ENCODE measurements at places on chromosomes 2 and 18.
A peak's percentile ranks its signal among the peaks of the same experiment; 100 is the strongest.

DNA sequence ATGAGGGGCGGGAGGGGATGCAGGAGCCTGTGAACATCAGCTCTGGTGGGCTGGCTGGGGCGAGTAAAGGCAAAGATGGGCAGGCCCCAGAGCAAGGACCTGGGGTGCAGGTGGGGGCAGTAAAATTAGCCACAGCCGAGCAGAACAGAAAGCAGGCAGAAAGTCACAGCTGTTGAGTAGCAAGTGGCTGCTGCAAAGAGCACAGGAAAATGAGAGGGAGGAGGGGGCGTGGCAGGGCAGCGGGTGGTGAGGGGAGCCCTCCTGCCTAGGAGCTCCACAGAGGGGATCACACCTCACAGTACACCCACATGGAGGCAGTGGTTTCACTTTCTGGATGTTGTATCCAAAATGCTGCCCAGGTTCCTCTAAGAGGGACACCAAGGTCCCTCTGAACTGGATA is 79.6 kb downstream of the LBH start:
- no peaks in the 10 kb centered on the region for H3K4me1 ChIP-seq
- no peak for DNase-seq
- H3K27me3 ChIP-seq = no peaks in the 10 kb centered on the region
- H3K27ac ChIP-seq = no peak overlapping the region
- no peaks in the 10 kb centered on the region for H3K36me3 ChIP-seq

DNA sequence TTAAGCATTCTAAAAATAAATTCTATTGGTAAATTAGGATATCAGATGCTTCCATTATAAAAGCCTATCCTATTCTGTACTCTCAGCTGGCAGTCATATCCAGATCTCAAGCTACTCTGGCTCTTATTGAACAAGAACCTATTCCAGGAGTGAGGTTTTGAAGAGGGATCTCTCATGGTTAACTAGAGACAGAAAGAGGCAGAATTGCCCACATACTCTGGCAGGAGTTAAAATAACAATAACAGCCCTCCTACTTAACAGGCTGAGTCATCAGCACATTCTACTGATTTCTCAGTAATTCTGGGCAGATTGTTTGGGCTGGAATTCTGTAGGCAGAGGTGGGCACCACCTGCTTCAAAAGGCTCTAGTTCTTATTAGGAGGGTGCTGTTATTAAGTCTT is 142.0 kb upstream of the UNC80 start:
- no peaks in the 10 kb centered on the region for H3K36me3 ChIP-seq
- H3K4me3 ChIP-seq = no peak overlapping the region
- H3K27ac ChIP-seq = no peak overlapping the region
- H3K4me1 ChIP-seq = no peaks in the 10 kb centered on the region
- no peak for DNase-seq

DNA sequence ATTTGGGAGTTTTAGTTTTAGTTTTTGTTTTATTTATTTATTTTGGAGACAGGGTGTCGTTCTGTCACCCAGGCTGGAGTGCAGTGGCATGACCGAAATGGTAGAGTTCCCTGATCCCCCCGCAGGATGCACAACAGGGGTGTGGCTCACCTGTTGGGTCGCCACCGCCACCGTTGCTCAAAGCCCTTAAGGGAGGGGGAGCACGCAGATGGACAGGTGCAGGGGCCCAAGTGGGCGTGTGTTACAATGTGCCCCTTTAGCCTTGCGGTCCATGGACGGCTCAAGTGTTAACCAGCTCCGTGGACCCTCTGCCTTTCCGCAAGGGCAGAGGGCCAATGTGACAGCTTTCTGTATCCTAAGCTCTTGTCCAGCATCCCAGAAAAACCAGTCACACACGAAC is 61.4 kb upstream of the REL start:
- no peaks in the 10 kb centered on the region for H3K27me3 ChIP-seq
- H3K36me3 ChIP-seq = no peaks in the 10 kb centered on the region
- no peak overlapping the region for H3K27ac ChIP-seq

- no peaks in the 10 kb centered on the region for H3K4me1 ChIP-seq
- DNase-seq = no peak
- H3K27ac ChIP-seq = no peak overlapping the region
Observed at GRCh38 chr2:239959059-239959971, 65.8 kb downstream of the NDUFA10 start.

- no peak for DNase-seq
- H3K4me3 ChIP-seq = no peak overlapping the region
- no peak overlapping the region for H3K27ac ChIP-seq
- H3K36me3 ChIP-seq = no peaks in the 10 kb centered on the region
- no peaks in the 10 kb centered on the region for H3K4me1 ChIP-seq
- no peaks in the 10 kb centered on the region for H3K27me3 ChIP-seq
Observed at GRCh38 chr2:11264818-11265217, 79.6 kb downstream of the ROCK2 start.

DNA sequence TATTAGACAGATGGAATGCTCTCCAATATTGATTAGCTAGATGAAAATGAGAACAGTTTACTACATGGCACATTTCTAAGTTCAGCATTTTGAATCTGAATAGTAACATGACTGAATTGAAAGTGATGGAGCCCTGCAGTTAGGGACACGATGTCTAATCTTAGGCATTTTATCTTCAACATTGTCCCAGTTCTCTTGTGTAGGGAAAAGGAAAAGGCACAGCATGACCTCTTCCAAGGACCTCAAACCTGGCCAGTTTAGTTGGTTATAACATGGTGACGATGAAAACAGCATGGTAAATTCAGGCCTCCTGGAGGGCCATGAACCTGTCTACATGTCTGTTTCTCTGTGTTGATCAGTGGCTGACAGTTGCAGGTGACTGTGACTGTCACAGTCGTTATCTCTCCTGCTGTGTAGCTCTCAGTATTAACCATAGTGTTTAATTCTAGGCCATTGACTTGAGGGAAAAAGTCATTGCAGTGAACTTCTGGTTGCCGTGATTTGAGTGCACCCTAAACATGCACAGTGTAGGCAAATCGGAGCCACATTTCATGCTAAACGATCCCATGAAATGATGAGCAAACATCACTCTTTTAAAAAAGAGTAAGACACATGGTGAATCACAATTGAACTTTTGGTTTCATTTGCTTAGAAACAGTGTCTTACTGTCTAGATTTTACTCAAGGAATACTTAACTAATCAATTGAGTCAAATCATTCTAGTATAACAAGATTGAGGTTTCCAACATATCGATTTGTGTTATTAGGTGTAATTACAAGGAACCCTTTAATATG is 129.7 kb downstream of the PHLPP1 start:
- H3K27me3 ChIP-seq = no peaks in the 10 kb centered on the region
- H3K4me1 ChIP-seq = no peaks in the 10 kb centered on the region
- no peak for DNase-seq
- no peaks in the 10 kb centered on the region for H3K36me3 ChIP-seq
- H3K27ac ChIP-seq = no peak overlapping the region
- H3K4me3 ChIP-seq = no peak overlapping the region

GRCh38 chr2:232931636-232932035 is 61.6 kb downstream of the SNORC start:
- peaks cover 3% of the 10 kb centered on the region for H3K4me1 ChIP-seq
- DNase-seq = no peak
- H3K27ac ChIP-seq = no peak overlapping the region
- no peaks in the 10 kb centered on the region for H3K36me3 ChIP-seq
- H3K4me3 ChIP-seq = no peak overlapping the region

DNA sequence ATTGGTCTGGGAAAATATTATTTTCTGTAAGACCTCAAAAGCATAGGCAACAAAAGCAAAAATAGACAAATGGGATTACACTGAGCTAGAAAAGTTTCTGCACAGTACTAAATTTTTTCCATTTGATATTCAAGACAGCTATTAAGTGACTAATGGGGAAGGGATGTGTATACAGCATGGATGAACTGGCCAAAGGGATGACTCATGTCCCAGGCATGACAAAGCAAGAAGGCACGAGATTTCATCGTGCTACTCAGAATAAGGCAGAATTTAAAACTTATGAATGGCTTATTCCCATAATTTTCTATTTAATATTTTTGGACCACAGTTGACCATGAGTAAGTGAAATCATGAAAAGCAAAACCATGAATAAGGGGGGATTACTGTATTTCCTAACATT is 1250.1 kb upstream of the GYPC start:
- H3K4me3 ChIP-seq = no peak overlapping the region
- no peak overlapping the region for H3K27ac ChIP-seq
- H3K27me3 ChIP-seq = no peaks in the 10 kb centered on the region
- H3K4me1 ChIP-seq = no peaks in the 10 kb centered on the region
- DNase-seq = peak; percentile 75

DNA sequence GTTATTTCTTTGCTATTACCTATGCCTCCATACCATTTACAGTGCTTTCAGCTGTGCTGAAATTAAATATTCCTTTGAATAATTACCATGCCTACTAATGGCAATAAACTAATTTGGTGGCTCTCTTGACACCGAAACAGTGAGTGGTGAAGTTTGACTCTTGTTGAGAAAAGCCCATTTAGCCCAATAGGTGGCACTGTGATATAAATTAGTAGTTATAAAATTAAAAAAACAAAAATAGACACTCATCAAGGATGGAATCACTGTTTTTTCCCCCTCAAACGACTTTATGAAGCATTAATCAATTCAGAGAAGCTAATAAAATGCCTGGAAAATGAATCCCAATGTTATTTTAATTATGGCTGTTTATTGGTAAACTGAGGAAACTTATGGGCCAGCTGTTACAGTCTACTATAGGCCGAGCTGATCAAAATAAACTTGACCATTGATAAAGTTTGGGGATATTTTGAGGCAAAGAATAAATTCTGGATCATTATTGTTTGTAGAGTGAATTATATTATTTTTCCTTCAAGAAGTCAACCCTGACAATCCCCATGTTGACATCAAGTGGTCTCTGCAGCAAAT is 339.6 kb downstream of the TRIB2 start:
- H3K4me1 ChIP-seq = no peaks in the 10 kb centered on the region
- H3K27ac ChIP-seq = no peak overlapping the region
- no peaks in the 10 kb centered on the region for H3K27me3 ChIP-seq
- no peak overlapping the region for H3K4me3 ChIP-seq

DNA sequence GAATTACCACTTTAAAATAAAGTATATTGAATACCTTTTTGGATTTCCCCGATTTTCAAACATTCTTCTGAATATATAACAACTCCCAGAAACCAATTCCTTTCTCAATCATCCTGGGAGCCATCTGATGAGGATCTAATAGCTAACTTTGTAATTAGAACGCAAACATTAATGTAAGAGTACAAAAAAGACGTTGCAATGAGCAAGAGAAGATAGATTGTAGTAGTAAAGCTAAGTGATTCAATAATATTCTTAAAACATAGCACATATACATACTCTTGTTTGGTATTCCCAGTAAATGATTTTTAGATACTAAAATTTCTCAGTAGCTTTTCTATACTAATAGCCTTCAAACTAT is 1.1 kb downstream of the ABCA12 start:
- H3K4me1 ChIP-seq = no peaks in the 10 kb centered on the region
- no peak overlapping the region for H3K27ac ChIP-seq
- no peak for DNase-seq
- no peak overlapping the region for H3K4me3 ChIP-seq
- no peaks in the 10 kb centered on the region for H3K36me3 ChIP-seq
- H3K27me3 ChIP-seq = no peaks in the 10 kb centered on the region

DNA sequence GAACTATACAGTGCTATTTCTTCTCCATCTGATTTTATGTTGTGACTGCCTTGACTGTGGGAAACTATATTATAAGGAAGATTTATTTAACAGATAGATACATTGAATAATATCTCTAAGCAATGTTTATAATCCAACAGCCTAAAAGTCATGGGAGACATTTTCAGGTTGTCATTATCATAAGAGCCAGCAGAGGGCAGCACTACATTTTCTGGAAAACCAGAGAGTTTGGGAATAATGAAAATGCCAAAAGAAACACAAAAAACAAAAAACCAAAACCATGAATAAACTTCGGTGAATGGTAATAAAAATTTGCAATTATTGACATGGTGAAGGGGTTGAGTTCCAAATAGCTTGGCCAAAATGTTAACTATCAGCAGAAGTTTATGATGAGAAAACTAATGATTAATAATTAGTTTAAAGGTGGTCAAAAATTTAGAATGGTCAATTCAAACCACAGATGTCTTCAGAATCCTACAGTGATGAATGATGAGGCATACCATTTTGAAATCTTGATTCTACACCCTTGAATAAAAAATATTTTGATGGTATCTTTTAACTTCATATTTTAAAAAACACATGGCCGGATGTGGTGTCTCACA is 4.7 kb downstream of the EEF1B2 start:
- no peak overlapping the region for H3K4me3 ChIP-seq
- no peaks in the 10 kb centered on the region for H3K27me3 ChIP-seq
- peaks cover 16% of the 10 kb centered on the region for H3K4me1 ChIP-seq
- no peak overlapping the region for H3K27ac ChIP-seq
- no peak for DNase-seq

DNA sequence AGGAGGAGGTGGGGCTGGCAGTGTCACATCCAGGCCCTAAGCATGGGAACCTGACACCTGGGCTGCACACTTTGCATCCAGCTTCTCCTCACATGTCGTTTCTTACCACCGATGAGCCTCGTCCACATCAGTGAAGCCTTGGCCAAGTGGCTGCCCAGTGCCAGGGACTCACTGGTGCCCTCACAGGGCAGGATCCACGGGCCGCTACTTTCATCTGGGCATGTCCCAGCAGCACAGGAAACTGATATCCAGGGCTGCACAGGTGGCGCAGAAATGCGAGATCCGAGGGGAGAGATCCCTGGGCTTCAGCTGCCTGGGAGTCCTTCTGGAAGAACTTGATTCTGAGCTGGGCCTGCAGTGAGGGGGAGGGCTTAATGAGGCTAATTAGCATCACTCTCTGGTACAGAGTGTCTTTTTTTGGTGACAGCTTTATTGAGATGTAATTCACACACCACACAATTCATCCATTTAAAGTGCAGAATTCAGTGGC is 291.6 kb upstream of the HDAC4 start:
- no peak overlapping the region for H3K4me3 ChIP-seq
- peaks cover 3% of the 10 kb centered on the region for H3K27me3 ChIP-seq
- no peaks in the 10 kb centered on the region for H3K36me3 ChIP-seq
- DNase-seq = no peak
- no peaks in the 10 kb centered on the region for H3K4me1 ChIP-seq

- H3K27ac ChIP-seq = no peak overlapping the region
- DNase-seq = no peak
- H3K4me1 ChIP-seq = no peaks in the 10 kb centered on the region
- H3K4me3 ChIP-seq = no peak overlapping the region
- H3K36me3 ChIP-seq = no peaks in the 10 kb centered on the region
- no peaks in the 10 kb centered on the region for H3K27me3 ChIP-seq
Observed at GRCh38 chr2:42587526-42588117, 19.2 kb downstream of the MTA3 start.

DNA sequence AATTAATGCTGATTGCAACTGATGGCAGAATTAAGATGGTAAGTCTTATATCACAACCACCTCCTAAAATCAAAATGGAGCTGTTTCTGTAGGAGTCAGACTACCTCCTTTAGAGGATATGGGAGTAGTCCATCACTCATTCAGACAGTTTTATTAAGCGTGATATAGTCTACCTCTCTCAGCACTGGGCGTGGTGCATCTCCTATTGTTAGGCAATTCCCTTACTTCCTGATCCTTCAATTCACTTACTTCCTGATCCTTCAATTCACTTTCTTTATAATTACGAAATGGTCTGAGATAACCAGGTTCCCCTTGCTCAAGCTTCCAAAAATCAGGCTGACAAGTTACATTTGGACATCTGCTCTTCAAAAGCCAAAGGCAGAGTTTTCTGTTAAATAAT is 31.9 kb downstream of the ATP8B1 start:
- H3K4me1 ChIP-seq = peaks cover 12% of the 10 kb centered on the region
- no peak for DNase-seq
- H3K4me3 ChIP-seq = no peak overlapping the region
- peak overlapping the region; percentile 1 for H3K27ac ChIP-seq
- H3K27me3 ChIP-seq = no peaks in the 10 kb centered on the region

- H3K4me3 ChIP-seq = no peak overlapping the region
- no peaks in the 10 kb centered on the region for H3K27me3 ChIP-seq
- H3K36me3 ChIP-seq = no peaks in the 10 kb centered on the region
- no peak overlapping the region for H3K27ac ChIP-seq
- DNase-seq = no peak
Observed at GRCh38 chr2:73009177-73009839, 62.2 kb downstream of the SFXN5 start.
